ENCODE measurements at places on chromosomes 5 and 9. TPM values are rescaled to one million over a fixed set of nuclear protein-coding genes. Genes with fewer than 3 reads are reported as not detected.

Gene DBH
- polyA plus RNA-seq, result 0.39 TPM

Gene SEMA6A
- 4.0 TPM for polyA plus RNA-seq

Gene SHC3
- 0.95 TPM for polyA plus RNA-seq

Gene TNFSF15
- 1.4 TPM for polyA plus RNA-seq

Gene SIGMAR1
- 43.3 TPM for polyA plus RNA-seq

Gene HTR1A
- polyA plus RNA-seq, result not detected

DNA sequence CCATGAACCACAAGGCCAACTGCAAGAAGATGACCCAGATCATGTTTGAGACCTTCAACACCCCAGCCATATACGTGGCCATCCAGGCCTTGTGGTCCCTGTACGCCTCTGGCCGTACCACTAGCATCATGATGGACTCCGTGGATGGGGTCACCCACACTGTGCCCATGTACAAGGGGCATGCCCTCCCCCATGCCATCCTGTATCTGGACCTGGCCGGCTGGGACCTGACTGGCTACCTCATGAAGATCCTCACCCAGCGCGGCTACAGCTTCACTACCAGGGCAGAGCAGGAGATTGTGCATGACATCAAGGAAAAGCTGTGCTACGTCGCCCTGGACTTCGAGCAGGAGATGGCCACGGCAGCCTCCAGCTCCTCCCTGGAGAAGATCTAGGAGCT lies 153.7 kb downstream of the CAVIN4 start:
- no peak for DNase-seq

DNA sequence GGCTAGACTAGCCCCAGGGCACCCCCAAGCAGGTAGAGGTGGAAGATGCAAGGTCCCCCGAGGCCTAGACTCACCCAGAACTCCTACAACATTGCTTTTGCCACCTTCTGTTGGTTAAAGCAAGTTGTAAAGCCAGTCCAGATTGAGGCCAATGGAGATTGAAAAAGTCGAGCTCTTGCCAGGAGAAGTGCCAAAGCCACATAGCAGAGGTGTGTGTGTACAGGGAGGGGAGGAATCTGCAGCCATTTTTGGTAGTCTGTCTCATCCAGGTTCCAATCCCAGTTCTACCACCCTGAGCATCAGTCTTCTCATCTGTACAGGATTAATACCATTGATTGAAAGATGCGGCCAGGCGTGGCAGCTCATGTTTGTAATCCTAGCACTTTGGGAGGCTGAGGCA lies 12.3 kb upstream of the URM1 start:
- DNase-seq, result no peak

GRCh38 chr5:67268231-67269021 lies 71.8 kb upstream of the CD180 start:
- DNase-seq, result peak; percentile 84

DNA sequence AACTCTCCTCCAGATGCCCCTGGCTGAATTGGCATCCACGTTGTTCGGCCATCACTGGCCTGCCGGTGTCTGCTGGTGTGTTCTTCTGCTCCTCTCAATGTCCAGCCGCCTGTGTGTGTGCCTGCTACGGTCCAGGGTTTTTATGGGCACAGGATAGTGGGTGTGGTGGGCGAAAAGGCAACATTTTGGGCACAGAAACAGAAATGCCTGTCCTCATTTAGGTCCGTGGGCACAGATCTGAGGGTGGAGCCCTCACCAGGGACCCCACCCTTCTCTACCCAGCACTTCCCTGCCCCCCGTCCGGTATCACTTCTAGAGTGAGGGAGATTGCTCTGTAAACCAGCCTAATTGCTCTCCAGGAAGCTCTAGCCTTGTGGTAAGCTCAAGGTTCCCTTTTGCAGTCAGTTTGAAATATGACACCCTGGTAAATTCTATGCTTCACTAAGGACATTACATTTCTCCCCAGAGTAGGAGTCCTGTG lies 410.1 kb downstream of the MAT2B start:
- DNase-seq, result peak; percentile 66

GRCh38 chr5:82319192-82319591 lies 41.0 kb upstream of the RPS23 start:
- DNase-seq, result no peak

DNA sequence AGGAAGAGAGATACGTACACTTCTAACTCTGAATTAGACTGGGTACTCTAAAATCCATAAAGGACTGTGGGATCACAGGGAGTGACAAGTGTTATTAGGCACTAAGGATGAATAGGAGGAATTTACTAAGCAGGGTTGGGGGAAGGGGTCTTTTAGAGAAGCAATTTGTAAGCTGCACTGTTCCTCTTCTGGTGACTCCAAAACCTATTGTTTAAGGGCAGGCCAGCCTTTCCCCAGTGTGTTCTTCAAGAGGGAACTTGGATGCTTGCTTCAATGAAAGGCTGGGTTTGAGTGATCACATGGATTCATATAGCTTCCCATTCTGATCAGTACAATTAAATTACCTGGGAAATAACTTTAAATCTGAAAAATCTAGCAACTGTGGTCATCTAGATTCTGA lies 71.8 kb downstream of the STX17 start:
- no peak for DNase-seq

DNA sequence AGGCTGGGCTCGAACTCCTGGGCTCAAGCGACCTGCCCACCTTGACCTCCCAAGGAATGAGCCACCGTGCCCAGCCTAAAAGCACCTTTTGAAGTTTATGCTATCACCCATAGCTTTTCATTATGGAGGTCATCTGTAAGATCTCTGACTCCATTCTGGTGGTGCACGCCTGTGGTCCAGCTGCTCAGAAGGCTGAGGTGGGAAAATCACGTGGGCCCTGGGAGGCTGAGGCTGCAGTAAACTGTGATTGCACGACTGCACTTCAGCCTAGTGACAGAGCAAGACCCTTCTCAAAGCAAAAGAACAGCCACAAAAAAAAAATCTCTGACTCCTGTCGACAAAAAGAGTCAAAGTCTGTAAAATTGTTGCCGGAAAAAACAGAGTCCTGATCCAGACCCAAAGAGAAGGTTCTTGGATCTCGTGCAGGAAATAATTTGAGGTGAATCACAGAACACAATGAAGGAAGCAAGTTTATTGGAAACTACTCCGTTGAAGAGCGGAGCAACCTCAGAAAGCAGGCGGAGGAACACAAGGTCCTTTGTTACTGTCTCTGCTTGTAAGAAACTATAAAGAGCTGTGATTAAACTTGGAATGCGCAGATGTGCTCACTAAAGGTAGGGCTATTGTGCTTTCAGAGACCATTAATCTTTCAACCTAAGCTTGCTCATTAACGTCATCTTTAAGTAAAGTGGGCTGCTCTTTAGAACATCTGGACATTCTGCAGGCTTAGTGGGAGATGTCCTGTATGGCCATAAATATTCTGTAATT lies 2.0 kb upstream of the HAUS6 start:
- DNase-seq, result peak; percentile 56

- no peak for DNase-seq
These were observed 9.8 kb downstream of the GCNT4 start for GRCh38 chr5:75042522-75042921.

DNA sequence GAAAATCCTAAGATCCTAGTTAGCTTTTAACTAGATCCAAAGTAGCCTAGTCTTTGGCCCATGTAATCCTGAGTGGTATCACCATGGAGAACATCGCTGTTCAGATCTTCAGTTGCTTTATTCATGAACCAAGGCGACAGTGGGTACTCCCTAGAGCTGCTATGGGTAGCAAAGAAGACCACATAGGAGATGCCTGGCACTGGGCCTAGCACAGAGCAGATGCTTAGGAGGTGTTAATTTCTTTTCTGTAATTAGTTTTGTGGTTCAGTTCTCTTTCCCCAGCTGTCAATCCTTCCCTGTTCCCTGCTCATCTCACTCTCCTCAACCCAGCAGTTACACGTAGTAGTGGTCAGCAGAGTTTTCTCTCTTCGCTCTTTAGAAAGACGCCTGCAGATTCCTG lies 9.3 kb downstream of the CAST start:
- DNase-seq, result no peak

DNA sequence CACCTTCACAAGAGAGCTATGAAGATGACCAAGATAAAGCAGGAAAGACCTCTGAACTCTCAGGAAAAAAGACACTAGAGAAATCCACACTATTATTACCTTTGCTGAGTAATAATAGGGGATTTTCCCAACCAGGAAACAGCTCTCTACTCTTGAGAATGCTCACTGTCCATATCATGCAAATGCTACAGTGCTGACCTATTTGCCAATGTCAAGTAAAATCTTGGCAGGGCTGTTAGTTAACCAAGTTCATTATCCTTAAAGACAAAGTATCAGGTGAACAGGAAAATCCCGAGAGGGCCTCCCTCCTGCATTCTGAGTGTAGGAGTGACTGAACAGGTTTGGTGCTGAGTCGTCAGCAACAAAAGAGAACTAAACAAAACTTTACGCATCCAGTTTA lies 306.6 kb downstream of the ACTL7B start:
- no peak for DNase-seq

DNA sequence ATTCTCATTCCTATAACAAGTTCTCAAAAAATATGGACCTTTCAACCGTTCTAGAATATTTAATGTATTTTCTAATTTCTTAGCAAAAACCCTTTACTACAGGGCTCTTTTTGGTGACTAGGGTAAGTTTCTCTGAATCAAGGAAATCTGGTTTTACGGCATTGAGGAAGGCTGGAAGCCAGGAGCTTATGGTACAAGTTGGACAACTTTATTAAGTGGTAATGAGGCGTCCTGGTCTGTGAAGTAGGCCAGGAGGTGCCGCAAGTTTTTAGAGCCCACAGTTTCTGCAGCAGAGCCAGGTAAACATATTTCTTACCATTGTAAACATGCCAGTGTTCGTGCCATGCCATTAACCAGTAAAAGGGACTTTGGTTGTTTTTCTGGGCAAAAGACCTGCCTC lies 14.6 kb upstream of the C1QTNF3 start:
- DNase-seq, result no peak

GRCh38 chr9:107358986-107359385 lies 75.9 kb downstream of the RAD23B start:
- DNase-seq, result no peak

DNA sequence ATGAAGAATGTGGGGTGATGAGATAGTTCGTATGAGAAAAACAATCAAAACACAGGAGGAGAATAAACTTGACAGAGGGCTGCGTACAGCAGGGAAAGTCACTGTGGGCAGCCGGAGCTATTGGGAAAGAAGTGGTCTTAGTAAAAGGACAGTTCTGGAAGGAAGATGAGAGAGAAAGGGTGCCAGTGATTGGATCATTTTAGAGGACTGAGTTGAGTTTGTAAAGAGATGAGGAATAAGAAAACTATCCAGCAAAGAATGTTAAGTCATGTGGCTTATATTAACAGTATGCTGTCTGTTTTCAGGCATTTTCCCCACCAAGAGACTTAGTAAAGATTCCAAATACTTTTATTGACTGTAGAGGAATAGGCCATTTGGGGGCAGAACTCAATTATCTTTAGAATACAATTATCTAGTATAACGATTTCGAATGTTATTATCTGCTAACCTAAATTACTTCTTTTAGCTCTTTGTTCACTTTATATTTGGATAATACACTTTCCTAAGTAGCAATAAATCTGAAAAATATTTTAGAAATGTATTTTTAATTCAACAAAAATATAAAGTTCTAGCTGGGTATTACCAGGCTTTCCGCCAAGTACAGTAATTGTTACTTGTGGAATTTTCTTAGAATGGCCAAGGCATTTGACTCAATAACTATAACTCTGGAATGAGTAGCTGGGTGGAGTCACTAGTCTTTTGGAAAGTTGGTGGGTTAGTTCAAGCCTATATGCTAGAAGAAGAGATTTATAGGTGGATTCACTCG lies 15.5 kb upstream of the LOX start:
- DNase-seq, result no peak

DNA sequence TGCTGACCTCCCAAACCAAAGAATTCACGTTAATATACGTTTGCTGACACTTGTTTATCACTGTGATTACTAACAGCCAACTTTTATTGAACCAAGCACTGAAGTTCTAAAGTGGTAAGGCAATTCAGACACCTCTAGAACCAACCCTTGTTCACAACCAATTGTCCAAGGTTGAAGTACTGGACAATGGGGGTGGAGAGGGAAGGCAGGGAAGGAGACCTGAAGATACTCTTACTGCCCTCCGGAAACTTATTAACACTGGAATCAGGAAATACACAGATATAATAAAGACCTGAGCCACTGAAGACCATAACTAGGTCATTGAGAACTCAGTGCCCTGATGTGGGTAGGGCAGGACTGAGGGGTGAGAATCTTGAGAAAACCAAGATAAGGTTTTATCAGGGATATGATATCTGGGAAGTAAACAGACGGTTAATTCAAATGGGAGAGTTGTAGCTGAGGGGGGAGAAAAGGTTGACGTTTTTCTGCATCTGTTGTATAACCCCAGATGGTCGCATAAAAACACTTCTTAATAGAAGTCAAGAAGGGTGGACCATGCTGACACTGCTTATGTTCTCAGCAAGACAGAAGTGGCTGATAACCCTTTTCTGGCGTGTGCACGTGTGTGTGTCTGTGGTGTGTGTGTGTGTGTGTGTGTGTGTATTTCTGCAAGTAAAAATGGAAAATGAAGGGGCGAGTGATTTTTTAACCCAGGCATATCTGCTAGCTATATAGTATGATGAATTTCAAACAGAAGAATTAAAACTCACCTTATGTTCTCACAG lies 125.9 kb downstream of the LHFPL2 start:
- no peak for DNase-seq

GRCh38 chr5:119417891-119418605 lies 34.2 kb upstream of the HSD17B4 start:
- no peak for DNase-seq

GRCh38 chr5:32598260-32598937 lies 13.0 kb downstream of the SUB1 start:
- DNase-seq, result no peak

- no peak for DNase-seq
These were observed 45.5 kb downstream of the RASA1 start for GRCh38 chr5:87313216-87313615.

- no peak for DNase-seq
These were observed 13.5 kb downstream of the CNTFR start for GRCh38 chr9:34575862-34576596.

GRCh38 chr5:170319301-170319700 lies 21.7 kb upstream of the LCP2 start:
- no peak for DNase-seq

DNA sequence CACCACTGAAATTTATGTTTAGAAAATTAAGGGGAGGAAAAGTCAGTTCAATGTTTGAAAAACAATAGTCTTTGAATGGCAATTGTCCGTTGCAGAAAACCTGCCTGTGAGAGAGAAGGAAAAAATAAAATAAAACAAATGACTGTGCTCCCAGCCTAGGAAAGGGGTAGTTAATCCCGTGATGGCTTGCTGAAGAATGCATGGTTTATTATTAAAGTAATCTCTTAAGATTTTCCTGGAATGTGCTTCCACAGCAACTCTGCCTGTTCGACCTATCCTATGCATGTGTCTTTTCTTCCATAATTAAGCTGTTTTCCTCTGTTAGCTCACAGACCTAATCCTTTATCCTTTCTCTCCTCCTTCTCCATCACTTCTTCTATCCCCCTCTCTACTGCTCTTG lies 2.4 kb upstream of the DAB2 start:
- DNase-seq, result no peak

DNA sequence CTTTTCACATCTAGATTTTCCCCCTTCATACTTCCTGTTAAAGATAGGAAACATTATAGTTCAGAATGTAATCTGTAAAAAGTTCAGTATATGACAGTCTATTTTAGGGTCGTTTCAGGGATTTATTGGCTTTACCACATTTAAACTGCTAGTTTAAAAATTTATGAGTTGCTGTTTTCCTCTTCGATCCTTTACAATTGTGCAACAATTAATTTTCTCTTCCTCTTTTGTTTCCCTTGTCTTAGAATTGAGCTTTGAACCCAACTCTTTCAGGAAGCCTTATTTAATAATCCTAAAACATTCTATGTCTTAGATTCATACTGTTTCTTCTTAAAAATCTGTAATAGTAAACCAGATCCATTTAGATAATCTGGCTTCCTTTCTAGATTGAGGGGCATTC lies 16.4 kb downstream of the ZSWIM6 start:
- no peak for DNase-seq

Data from kidney (tissue), 22 donors.